Breast epithelium (tissue), 4 donors: ENCODE measurements at places on chromosomes 6 and 20. TPM values are rescaled to one million over a fixed set of nuclear protein-coding genes. Genes with fewer than 3 reads are reported as not detected.
A peak's percentile ranks its signal among the peaks of the same experiment; 100 is the strongest.

The IP6K3 gene
- 4.2 TPM for total RNA-seq

The SLC22A3 gene
- 13.1 TPM for total RNA-seq

DNA sequence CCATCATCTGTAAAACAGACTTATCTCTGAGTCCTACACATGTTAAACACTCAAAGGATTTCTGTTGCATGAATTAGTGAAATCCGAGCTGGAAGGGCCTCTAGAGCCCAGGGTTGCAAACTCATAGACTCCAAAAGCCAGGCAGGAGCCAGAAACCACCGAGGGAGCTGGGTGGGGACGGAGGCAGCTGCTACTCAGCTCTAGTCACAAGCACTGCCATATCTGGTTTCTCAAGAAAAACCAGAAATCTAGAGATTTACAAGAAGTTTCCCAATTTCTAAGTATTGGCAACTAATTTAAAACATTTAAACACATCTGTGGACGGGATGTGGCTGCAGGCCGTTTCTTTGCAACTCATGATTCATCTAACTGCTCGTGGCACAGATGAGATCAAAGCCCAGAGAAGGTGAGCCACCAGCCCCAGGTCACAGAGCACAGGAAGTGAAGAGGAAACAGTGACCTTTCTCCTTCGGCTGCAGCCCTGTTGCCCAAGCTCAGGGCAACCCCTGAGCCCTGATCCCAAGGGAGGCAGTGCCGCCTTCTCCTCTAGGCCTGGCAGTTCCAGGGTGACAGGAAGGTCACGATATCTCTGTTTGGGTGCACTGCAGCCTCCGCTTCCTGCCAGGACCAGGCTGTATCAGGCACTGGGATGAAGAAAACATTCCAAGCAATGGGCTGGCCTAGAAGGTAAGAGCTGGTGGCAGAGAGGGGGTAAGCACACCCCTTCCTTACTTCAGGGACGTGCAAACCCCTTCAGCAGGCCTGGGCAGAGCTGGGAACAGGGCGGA lies 26.4 kb upstream of the PTGIS start:
- no peak overlapping the region for H3K4me3 ChIP-seq
- peak overlapping the region; percentile 68 for H3K27ac ChIP-seq
- no peak for DNase-seq
- H3K36me3 ChIP-seq = no peaks in the 10 kb centered on the region
- H3K4me1 ChIP-seq = no peaks in the 10 kb centered on the region

- H3K27ac ChIP-seq = no peak overlapping the region
- H3K27me3 ChIP-seq = no peaks in the 10 kb centered on the region
- peaks cover 9% of the 10 kb centered on the region for H3K36me3 ChIP-seq
- no peaks in the 10 kb centered on the region for H3K4me1 ChIP-seq
Measured at GRCh38 chr6:82183642-82184282, 63.8 kb downstream of the IBTK start.

- no peaks in the 10 kb centered on the region for H3K4me1 ChIP-seq
- no peak overlapping the region for H3K4me3 ChIP-seq
- H3K36me3 ChIP-seq = no peaks in the 10 kb centered on the region
- no peaks in the 10 kb centered on the region for H3K27me3 ChIP-seq
- no peak overlapping the region for H3K27ac ChIP-seq
- DNase-seq = no peak
Measured at GRCh38 chr6:88492824-88493223, 326.7 kb upstream of the CNR1 start.
